Fibroblast of skin of abdomen (primary cell): ENCODE measurements at places on chromosomes 7 and 10.
A peak's percentile ranks its signal among the peaks of the same experiment; 100 is the strongest.

GRCh38 chr7:33632840-33633525, 272.4 kb upstream of the BMPER start:
- DNase-seq: no peak

GRCh38 chr10:96280859-96281258, 9.5 kb upstream of the BLNK start:
- DNase-seq: no peak

DNA sequence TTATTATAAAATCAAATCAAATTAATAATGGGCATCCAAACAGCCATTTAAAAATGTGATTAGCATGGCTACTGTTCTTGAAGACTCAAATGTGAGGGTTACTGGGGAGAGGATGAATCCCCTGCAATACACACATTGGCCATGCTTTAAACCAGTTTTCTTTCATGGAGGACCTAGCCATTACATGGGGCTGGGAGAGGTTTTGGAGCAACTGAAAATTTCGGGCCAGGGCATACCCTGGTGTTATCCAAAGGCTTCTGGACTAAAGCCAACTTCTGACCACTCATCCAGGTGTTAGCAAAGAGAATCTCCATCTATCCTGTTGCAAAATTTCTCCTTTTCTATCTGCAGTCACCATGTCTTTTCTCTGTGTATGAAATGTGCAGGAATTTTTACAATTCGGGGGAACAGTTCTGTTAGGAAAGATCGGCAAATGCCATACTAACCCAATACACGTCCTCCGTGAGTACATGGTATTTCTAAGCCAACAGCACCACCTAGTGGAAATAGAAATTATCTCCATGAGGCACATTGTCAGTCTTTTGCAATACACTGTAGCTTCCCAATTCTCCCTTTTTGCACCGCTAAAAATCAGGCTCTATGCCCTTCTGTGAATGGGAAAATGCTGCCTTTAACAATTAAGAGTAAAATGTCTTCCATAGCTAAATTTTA, 47.0 kb upstream of the ZNF107 start:
- DNase-seq: peak; percentile 5

DNA sequence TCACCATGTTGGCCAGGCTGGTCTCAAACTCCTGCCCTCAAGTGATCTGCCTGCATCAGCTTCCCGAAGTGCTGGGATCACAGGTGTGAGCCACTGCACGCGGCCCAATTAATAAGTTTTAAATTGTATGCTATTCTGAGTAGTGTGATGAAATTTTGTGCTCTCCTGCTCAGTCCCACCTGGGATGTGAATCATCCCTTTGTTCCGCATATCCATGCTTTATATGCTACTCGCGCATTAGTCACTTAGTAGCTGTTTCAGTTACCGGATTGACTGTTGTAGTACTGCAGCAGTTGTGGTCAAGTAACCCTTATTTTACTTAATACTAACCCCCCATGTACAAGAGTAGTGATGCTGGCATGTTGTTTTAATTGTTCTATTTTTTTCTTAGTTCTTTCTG, 47.3 kb upstream of the OIT3 start:
- peak; percentile 71 for DNase-seq

DNA sequence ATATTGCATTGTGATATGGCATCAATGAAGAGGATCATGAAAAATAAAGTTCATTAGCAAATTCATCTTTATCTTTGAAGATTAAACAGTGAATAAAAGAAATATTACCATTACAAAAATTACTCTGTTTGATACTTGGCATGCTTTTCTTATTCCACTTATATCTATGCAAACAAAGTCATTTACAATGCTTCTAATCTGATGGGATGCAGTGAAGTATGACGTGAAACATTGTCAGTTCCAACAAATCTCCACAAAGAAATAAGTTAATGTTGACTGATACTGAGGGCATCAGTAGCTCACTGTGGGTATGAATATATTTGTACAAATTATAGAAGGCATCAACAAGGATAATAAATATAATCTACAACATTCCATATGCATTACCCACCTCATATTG, 672.8 kb upstream of the POT1 start:
- DNase-seq: no peak

- no peak for DNase-seq
These were observed 623 bp upstream of the CEP41 start for GRCh38 chr7:130441408-130441869.

GRCh38 chr10:28367929-28368484, 65.1 kb upstream of the MPP7 start:
- peak; percentile 82 for DNase-seq

GRCh38 chr7:151366880-151367222, 25.2 kb downstream of the NUB1 start:
- DNase-seq: peak; percentile 85

DNA sequence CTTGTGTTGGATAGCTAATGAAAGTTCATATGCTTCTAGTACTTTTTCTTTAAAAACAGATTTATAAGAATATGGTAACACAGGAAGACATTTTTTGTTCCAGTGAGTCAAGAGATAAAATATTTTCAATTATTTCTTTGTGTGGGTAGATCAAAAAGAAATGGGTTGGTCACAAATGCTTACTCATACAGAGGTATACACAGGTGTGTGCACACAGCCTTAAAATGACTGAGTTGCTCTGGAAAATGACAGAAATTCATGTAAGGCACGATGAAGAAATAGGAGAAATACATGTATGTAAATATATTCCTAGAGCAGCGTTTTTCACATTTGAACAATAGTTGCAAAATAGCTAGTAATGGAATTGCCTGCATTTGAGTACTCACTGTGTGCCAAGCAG, 66.0 kb downstream of the ST7 start:
- DNase-seq: no peak

GRCh38 chr7:91995391-91996105, 54.9 kb downstream of the AKAP9 start:
- DNase-seq: no peak

GRCh38 chr10:103058034-103058433, 135.0 kb downstream of the NT5C2 start:
- DNase-seq: no peak

DNA sequence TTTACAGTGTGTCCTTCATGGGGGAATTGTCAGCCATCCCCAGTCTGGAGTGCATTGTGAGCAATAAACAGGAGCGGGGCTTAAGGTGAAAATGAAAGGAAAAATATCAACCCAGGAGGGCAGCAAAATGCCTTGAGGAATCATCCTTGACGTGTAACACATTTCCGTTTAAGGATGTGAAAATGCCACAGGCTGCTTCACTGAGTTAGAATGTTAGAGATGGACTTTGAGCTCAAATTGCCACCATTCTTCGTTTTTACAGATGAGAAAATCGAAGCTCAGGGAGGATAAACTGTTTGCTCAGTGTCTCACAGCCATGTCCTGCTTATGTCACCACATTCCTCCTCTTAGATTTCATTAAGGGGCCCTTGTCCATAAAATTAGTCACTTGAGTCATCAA, 23.1 kb downstream of the SORCS3 start:
- DNase-seq: no peak

- DNase-seq: no peak
These were observed 48.6 kb downstream of the FBXW4 start for GRCh38 chr10:101646364-101646763.

DNA sequence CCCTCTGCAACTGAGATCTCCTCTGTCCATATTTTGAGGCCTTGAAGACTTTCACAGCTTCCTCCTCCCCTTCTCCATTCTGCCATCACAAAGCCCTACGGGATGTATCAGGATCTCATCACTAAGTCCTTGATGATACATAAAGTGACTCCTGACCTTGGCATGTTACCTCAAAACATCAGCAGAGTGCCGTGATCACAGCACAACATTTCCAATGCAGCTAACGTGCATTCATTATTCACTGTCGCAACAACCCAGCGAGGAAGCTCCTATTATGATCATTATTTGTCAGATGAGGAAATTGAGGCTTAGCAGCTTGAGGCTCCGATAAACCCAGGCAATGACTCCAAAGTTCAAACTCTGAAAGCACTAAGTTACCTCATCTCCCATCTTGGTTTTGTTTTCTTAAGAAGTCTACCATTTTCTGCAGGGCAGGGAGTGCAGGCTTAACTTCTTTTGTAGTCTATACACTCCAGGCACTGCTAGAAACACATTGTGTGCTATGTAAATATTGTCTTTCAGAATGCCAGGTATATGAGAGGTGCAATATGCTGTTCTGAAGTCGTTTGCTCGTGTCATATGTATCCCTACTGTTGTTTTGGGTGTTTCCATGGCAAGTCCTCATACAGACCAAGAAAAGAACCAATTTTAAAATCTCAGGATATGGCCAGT, 80.6 kb upstream of the C1QL3 start:
- no peak for DNase-seq

GRCh38 chr7:28104811-28105210, 75.8 kb downstream of the JAZF1 start:
- no peak for DNase-seq

DNA sequence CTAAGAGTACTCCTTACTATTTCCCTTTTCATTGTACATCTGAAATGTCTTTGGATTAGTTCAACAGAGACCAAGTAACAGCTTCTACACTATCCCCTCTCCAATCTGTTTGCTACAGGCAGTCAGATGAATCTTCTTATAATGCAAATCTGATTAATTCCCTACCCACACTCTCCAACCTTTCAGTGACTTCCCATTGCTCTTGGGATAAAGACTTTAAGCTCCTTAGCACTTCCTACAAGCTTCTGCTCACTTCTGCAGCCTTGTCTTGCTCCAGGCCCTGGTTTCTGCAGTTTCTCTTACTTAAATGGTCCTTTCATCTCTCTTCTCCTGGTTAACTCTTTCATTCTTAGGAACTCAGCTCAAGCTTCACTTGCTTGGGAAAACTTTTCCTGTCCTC, 65.2 kb upstream of the FEZF1 start:
- DNase-seq: no peak

- no peak for DNase-seq
These were observed 277.8 kb upstream of the NEBL start for GRCh38 chr10:21174715-21175495.

GRCh38 chr10:133021116-133021962, 66.4 kb upstream of the ADGRA1 start:
- no peak for DNase-seq

DNA sequence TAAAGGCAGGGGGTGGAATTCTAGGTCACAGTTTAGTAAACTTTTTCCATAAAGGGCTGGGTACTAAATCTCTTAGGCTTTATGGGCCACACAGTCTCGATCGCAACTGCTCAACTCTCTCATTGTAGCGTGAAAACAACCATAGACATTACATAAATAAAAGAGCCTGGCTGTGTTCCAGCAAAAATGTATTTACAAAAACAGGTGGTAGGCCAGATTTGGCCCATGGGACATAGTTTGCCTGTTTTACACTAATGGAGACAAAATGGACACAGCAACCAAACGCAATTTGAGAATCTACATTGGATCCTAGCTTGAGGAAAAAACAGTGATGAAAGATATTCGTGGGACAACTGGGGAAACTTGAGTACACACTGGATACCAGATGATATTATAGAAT, 23.2 kb upstream of the MALSU1 start:
- no peak for DNase-seq

DNA sequence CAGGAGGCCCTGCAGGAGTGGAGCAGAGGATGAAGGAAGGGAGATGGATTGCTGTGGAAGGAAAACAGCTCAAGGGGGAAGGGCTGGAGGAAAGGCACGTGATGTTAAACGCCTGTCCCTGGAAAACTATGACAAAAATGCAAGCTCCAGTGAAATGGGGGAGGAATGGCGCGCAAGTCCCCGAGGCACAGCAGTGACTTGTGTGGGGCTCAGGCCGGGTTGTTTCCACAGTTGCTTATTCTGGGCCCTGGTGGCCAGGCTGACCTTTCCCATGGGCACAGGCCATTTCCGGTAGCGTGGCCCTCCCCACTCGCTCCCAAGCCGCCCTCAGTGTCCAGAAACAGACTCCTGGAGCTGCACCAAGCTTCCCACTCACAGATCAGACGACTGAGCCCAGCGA, 68.1 kb upstream of the PDGFA start:
- peak; percentile 32 for DNase-seq

DNA sequence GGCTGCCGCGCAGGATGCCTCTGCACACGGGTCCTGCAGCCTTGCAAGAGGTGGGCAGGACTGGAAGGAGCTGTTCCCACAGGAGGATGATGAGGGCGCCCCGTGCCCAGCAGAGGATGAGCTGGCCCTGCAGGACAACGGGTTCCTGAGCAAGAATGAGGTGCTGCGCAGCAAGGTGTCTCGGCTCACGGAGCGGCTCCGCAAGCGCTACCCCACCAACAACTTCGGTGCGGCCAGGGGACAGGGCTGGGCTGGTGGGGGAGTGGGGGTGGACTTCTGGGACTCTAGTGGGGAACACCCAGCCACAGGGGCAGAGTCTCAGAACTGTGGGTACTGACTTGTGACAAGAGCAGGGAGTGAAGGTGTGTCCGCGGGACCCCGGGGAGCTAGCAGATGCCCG, 16.0 kb downstream of the ZFYVE27 start:
- no peak for DNase-seq

DNA sequence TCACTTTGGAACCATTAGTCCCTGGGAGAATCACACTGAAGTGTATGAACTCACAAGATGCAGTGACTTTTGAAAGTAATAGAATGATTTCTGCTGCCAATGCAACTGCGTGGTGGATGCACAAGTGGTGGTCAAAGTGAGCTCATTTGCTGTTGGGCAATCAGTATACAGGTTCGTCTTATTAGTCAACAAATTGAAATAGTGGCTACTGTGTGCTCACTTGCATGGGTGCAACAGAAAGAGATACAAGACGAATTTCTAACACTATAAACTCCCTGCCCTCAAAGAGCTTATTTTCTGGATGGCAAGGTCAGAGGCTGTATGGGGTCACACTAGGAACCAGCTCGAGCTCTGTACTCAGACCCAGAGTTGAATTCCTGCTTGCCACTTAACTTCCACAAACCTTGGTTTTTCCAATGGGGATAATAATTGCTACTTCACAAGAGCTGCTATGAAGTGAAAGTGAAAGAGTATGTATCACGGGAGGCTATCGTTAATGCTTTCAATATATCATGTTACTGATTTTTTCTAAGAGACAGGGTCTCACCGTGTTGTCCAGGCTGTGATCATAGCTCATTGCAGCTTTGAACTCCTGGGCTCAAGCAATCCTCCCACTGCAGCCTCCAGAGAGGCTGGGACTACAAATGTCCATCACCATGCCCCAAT, 8.3 kb upstream of the BCL7B start:
- DNase-seq: no peak

- DNase-seq: no peak
These were observed 939.6 kb downstream of the NRG3 start for GRCh38 chr10:82814635-82815034.

DNA sequence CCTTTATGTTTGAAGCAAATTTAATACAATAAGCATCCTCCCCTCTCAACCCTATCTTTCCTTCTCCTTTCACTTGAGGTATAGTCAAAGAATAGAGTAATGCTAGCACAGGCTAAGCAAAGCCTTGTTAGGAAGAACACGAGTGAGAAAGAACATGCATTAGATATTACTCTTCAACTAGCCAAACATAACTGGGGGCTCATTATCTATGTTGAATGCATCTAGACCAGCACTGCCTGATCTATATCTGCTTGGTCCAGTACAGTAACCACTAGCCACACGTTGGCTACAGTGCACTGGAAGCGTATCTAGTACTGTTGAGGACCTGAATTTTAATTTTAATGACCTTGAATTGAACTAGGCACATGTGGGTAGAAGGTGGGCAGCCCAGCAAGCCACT, 21.0 kb downstream of the SFMBT2 start:
- DNase-seq: no peak

GRCh38 chr7:114413761-114414155, 857 bp upstream of the FOXP2 start:
- DNase-seq: no peak
